ENCODE measurements at places on chromosomes 3 and 15. TPM values are rescaled to one million over a fixed set of nuclear protein-coding genes. Genes with fewer than 3 reads are reported as not detected.

Gene FLNB
- 136 TPM for total RNA-seq

Gene PROS1
- total RNA-seq, result 27.0 TPM

Gene AADACL2
- total RNA-seq, result 21.6 TPM

Gene HHATL
- 3.9 TPM for total RNA-seq

Gene ZMYND10
- total RNA-seq, result 0.89 TPM

Gene SAMD7
- total RNA-seq, result not detected

Gene PTH1R
- 18.9 TPM for total RNA-seq

Gene PAQR9
- total RNA-seq, result not detected

Gene IL20RB
- 15.8 TPM for total RNA-seq

DNA sequence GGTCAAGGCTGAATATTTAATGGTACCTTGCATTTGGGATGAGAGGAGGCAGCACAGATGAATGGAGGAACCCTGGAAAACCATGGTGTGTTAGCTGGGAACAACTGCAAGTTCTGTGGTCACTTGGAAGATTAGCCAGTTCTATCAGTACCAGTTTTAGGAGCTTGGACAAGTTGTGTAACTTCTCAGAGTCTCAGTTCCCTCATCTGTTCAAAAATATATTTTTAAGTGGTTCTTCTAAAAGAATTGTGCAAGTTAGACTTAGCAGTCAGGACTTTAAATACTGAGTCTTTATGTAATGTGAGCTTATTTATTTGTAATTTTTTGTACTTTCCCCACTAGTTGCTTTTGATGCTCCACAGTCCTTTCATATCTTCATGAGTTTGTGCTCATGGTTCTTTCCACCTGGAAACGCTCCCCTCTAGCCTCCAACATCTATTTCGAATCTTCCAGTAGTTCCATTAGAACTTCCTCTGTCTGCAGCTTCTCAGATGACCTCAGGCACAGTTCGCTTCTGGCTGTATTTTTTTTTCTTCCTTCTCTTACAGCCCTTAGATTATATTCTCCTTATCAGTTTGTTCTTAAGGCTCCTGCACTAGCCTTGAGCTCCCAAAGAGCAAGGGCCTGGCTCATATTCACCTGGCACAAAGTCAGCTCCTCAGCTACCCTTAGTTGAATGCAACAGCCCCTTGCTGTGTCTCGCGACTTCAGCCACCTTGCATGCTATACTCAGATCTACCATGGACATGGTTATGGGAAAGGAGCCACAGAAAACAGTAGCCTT lies 27.1 kb downstream of the ITPR1 start:
- no peak for DNase-seq

- no peak for DNase-seq
These were observed 49.0 kb upstream of the CACNA2D3 start for GRCh38 chr3:54073386-54073785.

DNA sequence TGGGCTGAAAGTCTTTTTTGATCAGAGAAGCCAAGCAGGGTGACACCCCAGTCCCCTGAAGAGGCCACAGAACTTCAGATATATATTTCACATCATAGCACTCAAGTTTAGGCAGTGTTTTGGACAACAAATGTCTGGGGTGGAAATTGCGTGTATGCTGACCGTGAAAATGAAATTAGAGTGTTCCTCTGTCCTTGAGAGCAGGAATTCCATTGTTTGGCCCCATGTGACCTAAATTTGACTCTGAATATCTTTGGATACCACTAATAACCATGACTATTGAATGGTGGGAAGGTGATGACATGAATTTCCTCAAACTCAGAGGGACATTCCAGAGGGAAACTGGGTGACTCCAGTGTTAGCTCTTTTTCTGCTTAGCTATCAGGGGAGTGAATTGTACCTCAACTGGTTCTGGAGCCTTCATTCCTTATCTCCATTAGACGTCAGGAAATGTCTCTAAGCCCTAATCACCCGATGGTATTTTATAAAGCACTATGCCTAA lies 263.5 kb upstream of the RASGRP1 start:
- DNase-seq, result peak; percentile 54

DNA sequence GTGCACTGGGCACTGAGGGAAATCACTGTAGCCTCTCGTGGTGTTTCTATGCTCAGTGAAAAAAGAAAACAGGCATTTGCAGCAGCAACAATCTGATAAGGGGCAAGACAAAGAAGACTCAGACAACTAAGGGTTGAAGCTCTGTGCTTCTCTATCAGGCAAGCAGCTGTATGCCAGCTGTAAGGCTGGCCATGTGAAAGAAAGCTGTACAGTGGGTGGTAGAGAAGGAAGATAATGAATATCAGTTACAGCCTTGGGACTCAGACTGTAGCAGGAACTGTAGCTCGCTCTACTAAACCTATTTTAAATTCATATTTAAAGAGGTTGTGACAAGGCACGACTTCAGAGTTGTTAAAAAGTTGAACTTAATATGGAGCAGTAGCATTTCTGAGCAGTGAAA lies 76.3 kb downstream of the VGLL3 start:
- peak; percentile 18 for DNase-seq

GRCh38 chr3:148648685-148649352 lies 48.9 kb upstream of the AGTR1 start:
- DNase-seq, result no peak

DNA sequence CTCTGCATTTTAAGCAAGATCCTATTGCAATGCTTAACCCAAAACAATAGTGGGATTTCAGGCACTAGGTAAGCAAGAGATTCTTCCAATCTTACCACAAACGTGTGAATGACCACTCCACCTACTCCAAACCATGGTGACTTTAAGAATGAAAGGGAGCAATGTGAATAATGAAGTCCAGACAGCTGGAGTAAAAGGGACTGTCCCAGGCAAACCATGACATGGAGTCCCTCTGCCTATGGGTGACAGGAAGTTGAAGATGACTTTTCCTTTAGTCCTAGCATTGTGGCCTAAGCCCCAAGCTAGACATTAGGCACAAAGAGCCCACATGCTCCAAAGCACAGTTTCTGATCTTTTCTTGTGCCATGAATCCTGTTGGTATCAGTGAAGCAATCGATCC lies 179.0 kb downstream of the SHQ1 start:
- no peak for DNase-seq

DNA sequence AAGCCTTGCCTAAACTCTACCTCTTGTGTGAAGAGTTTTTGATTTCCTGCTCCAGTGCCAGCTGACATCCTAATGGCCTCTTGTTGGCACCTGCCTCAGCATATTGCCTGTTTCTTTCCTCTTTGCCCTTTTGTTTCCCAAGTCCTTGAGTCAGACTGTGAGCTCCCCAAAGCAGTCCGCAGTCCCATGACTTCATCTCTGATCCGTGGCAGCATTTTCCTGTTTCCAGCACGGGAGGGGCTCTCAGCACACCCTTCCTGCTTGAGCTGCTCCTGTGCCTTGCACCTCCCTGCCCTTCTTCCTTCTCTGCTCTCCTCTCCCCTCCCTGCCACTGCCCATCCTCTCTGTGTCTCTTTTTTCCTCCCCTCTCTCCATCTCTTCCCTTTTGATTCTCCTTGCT lies 179.6 kb downstream of the EPHB1 start:
- DNase-seq, result no peak

GRCh38 chr3:30607032-30607833 lies 832 bp downstream of the TGFBR2 start:
- DNase-seq, result peak; percentile 33

DNA sequence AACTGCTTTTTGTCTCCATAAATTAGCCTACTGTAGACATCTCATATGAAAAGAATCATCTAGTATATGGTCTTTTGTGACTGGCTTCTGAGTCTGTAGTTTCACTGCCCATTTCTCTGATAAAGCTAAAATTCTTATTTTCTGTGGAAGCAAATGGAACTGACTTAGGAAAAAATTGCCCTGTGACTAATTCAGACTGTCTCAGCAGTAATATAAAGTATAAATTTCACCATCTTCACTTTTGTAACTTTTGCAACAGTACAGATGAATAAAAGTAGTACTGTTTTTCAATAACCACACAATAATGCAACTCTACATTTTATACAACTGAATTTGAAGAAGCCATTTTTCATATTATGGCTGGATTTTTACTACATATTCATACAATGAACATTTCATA lies 104.1 kb downstream of the TBC1D5 start:
- DNase-seq, result no peak

- DNase-seq, result no peak
These were observed 230.2 kb downstream of the GBE1 start for GRCh38 chr3:81531263-81531662.

- peak; percentile 31 for DNase-seq
These were observed 1.2 kb downstream of the KLF13 start for GRCh38 chr15:31327669-31328427.

- no peak for DNase-seq
These were observed 46.7 kb downstream of the ARNT2 start for GRCh38 chr15:80450811-80451321.

GRCh38 chr3:43062564-43063040 lies 43.3 kb downstream of the POMGNT2 start:
- DNase-seq, result no peak

GRCh38 chr15:59543721-59544547 lies 67.6 kb upstream of the GCNT3 start:
- DNase-seq, result no peak

DNA sequence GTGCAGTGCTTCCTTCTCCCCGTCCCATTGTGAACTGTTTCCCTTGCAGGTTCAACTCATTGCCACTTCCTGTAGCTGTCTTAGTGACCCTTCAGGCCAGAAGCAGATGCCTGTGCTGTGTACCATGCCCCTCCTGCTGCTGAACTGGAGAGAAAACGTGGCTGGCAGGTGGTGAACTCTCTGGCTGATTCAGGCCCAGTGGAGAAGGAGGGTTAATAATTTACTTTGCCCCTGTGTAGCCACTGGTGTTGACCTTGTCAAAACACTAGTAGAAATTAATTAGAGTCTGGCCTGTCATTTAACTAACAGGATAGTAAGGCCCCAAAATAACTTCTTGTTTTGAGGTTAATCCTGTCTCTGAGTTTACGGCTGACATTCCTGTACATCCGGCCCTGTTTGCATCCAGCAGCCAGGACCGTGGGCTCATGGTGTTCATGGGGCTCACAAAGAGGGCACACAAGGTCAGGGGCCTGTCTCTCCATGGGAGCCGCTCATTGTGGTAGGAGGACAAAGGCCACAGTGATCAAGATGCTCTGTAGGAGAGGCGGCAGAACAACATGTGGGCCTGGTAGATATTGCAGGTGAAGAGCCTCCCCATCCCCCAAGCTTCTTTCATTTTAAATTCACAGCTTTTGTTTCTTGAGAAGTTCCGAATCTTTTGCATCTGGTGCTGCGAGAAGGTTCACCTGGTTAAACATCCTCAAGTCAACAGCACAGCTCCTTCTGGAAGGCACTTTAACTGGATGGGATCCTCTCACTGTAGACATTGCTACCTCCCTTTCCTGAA lies 101.6 kb downstream of the CGNL1 start:
- no peak for DNase-seq

DNA sequence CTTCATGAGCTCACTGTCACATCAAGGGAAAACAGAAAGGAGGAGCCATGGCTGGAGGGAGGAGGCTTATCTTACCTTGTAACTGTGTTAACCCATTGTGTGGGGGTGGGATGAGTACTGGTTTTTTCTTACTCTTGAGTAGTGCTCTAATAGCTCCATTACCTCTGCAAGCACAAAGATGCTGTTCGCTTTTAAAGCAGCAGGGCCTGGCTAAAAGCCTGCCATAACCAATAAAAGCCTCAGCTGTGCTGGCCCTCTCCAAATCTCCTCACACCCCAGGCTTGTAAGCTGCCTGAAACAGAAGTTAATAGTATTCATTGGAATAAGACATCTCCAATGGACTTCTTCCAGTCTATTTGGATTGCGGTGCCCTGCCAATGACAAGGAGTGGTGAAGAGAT lies 544.1 kb downstream of the TUSC7 start:
- DNase-seq, result no peak

GRCh38 chr3:34793057-34793456 lies 846.3 kb upstream of the ARPP21 start:
- DNase-seq, result no peak

DNA sequence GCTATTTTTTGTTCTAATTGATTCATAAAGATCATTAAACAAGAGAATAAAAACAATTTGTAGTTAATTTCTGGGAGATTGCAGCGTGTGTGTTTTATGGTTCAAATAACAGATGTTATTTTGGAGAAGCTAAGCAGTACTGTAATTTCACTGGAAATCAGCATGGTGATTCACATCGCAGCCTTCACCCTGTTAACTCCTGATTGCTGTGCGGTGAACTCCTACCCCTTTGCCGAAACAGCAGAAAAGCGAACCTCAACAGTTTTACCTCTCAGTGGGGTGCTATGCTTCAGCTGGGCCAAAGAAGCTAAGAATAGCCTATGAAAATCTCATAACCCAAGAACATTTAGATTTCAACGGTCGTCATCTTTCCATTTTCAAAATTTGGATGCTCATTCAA lies 441.5 kb upstream of the RARB start:
- DNase-seq, result no peak

GRCh38 chr3:31791090-31791430 lies 190.0 kb downstream of the OSBPL10 start:
- no peak for DNase-seq

DNA sequence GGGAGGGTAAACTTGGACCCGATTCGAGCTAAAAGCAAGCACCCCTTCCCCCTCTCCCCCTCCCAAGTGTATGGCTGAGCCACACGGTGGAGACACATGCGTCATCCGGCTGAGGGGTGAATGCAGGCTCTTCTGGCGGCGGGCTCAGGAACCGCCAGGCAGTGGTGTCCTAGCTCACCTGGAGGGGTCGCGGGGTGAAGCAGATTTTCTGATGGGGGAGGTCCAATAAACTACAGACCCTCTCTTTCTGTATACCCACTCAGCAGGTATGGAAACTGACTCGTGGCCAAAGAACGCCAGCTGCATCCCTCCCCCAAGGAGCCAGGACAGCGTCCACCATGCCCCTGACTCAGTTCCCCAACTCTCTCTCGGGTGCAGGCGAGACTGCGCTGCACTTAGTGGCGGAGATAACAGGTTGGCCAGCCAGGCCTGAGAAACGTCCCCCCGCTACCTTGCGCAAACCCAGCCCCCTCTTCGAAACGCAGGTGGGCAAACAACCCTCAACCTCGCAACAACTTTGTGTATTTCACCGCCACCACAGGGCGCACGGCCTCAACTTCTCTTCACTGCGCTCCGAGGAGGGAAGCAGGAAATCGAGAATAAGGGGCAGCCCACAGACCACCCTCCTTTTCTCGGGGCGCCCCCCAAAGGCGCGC lies 1.3 kb downstream of the MAGI1 start:
- no peak for DNase-seq

DNA sequence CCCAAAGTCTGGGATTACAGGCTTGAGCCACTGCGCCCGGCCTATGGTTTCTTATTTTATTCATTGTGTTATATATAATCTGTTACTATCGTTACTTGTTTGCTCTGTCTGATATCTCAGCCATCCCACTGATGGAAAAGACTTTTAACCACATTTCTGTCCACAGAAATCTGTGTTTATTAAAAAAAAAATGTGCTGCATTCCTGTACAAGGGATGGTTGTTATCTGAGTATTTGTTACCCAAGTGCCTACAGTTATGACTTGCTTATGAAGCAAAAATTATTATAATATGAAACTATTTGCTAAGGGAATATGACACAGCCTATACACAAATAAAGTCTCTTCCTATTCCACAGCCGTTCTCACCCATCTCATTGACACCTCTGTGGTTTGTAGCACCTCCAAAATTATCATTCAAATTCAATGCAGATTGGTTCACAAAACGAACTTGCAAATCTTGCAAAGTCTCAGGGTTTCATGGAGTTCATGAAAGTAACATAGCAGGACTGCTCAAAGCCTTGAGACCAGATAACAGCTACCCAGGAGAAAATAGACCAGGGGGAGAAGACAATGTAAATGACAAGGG lies 47.4 kb upstream of the UBE2E1 start:
- DNase-seq, result no peak

All from skin of body (tissue), 3 donors.